Smooth muscle cell of bladder (primary cell): ENCODE measurements at places on chromosomes 11 and 22. TPM values are rescaled to one million over a fixed set of nuclear protein-coding genes. Genes with fewer than 3 reads are reported as not detected.

TMEM86A gene
- total RNA-seq, result 0.57 and 0.83 TPM in 2 replicates

OR4P4 gene
- total RNA-seq, result not detected in 2 replicates

SCT gene
- total RNA-seq, result not detected in 2 replicates

PPARA gene
- 10.8 and 15.5 TPM in 2 replicates for total RNA-seq

PGA5 gene
- total RNA-seq, result not detected in 2 replicates
